ENCODE measurements at places on chromosomes 3 and 15.

- no peak for DNase-seq
Observed at GRCh38 chr15:74297887-74298286, 61.8 kb downstream of the CCDC33 start.

DNA sequence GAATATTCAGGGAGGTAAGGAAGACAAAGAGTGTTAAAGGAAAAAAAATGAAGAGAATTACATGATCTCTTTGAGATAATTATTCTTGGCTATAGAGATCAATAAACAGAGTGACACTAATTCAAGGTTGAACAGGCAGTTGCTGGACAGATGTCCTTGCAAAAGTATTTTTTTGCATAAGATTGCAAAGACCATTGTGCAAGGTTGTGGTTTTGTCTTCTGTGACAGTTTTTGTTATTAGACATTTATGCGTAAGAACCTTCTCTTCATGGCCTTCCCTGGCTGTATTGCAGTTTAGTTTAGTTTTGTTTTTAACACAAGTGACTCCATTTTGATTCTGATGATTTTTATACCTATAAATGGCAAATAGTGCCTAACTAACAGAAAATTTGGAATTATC lies 682.8 kb upstream of the ARPP21 start:
- DNase-seq, result no peak

- DNase-seq, result no peak
Observed at GRCh38 chr3:32684029-32684799, 774 bp upstream of the CNOT10 start.

GRCh38 chr15:87570206-87570605 lies 686.3 kb downstream of the NTRK3 start:
- DNase-seq, result no peak

- no peak for DNase-seq
Observed at GRCh38 chr3:108346301-108347227, 50.2 kb downstream of the HHLA2 start.

- DNase-seq, result no peak
Observed at GRCh38 chr3:169604118-169604517, 59.4 kb downstream of the MECOM start.

GRCh38 chr3:111315930-111316587 lies 225.9 kb upstream of the CD96 start:
- no peak for DNase-seq

- DNase-seq, result no peak
Observed at GRCh38 chr15:41512940-41513505, 604 bp downstream of the LTK start.

DNA sequence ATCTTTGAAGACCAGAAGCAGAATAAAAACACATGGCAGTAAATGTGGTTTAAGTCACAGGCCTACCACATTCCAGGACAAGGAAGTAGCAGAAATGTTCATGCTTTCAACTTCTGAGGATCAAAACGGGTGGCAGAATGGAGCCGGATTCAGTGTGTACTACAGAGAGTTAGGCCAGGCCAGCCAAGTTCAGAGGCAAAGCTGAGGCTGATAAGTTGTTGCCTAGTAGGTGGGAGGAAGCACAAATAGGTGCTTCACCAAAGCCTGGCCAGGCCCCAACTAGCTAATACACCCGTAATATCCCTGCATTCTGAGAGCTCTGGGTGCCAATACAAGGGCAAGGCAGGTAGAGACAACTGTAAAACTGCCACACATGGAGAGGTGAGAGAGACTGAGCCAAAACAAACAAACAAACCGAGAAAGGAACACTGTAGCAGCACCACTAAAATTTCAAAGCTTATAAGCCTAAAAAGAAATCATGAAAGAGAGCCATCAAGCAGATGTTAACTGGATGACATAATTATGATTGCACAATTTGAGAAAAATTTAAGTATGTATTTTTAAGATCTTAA lies 156.4 kb upstream of the CBLB start:
- DNase-seq, result no peak

- no peak for DNase-seq
Observed at GRCh38 chr15:101089579-101090427, 162.0 kb downstream of the CHSY1 start.

DNA sequence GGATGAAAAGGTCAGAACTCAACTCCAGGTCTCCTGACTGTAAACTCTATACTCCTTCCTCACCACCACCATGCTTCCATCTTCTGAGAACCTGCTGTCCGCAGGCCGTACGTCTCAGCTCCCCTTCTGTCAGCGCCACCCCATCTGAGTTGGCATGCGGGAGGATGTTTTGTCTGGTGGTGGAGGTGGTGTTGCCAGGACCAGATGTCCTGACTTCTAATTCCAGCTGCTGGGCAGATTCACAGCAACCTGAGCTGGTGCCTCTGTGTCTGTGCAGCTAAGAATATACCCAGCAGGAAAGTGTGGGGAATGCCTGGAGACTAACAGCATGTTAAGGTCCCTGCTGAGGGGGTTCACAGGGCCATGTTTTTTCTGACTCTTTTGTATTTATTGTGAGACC lies 23.2 kb downstream of the PLA1A start:
- no peak for DNase-seq

DNA sequence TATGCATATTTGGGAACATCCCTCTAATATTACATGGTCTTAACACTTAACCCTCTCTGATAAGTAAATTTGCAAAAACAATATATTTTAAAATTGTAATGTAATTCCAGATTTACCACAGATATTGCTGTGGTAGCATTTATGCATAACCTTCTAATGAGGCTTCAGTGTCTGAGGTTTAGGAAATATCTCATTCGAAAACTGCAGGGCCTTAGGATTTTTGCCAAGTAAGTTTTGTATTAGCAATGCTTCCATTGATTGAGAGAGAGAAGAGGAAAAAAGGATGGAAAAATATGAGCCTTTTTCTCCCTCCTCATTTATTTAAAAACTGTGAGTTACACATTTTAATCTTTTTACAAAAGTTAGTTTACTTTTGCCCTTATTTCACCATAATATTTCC lies 294.6 kb downstream of the EPHA3 start:
- DNase-seq, result no peak

- no peak for DNase-seq
Observed at GRCh38 chr3:118754406-118755252, 280.0 kb downstream of the IGSF11 start.

DNA sequence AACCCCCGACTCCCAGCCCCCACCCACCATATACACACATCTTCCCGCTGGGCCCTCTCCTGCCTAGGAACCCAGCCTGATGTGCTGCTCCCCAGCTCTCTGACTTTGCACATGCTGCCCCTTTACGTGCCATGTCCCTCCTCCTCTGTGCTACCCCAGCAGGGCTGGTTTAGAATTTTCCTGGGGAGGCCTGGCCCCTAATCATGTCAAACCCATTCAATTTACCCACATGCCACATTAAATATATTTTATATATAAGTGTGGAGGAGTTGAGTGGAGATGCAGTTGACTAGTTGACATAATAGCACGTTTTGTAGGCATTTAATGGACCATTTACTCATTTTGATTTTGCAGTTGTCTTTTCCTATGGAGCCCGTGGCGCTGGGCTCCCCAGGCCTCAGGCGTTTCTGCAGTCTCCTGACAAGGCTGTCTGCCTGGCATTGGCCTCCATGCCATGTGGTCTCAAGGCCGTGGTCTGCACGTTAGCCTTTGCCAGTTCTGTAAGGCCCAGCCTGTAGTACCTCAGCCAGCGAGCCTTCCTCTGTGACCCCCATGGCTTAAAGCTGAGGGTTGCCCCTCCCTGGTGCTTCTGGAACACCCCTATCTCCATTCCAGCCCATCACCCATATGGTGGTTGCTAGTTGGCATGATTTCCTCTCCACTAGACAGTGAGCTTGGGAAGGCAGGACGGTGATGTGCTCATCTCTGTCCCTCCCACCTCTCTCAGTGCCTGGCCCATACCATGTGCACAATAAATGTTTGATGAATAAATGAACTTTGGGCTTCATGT lies 155.8 kb downstream of the TLE3 start:
- no peak for DNase-seq

- no peak for DNase-seq
Observed at GRCh38 chr3:188943591-188943990, 228.2 kb upstream of the TPRG1 start.

DNA sequence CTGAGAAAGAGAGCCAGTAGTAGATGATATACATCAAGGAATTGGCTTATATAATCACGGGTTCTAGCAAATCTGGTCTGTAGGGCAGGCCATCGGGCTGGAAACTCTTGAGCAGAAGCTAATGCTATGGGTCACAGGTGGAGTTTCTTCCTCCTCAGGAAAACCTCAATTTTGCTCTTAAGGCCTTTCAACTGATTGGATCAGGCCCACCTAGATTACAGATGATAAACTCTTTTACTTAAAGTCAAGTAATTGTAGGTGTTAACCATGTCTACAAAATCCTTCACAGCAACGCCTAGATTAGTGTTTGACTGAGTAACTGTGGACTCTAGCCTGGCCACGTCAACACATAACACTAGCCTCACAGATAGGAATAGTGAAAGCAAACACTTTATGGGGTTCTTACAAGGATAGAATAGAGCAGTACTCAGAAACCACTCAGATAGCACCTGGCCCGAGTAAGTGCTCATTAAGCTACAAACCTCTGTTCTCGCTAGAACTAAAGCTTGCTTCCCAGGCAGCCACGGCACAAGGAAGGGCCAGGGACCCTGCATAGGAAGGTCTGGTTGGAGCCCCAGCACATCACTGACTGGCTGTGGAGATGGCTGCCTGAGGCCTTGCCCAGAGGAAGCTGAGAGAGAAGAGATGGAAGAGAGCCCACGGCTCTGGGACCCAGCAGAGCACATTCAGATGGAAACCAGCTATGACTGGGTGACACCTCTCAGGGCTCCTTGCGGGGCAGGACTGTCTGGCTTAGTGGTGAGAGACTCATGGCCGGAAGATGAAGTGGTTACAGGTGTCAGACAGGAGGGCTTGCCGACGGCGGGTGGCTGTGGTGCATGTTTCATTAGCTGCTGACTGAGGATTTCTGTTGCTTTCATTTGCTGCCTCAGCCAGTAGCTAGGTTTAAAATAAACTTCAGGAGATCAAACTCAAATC lies 202.5 kb upstream of the TLE3 start:
- DNase-seq, result peak; percentile 52
